H9 (cell line): ENCODE measurements at places on chromosomes 13 and 19. TPM values are rescaled to one million over a fixed set of nuclear protein-coding genes. Genes with fewer than 3 reads are reported as not detected.

- H3K4me1 ChIP-seq, result no peaks in the 10 kb centered on the region; the same call in 1 of the 2 replicates
- no peak overlapping the region for H3K4me3 ChIP-seq
- H3K27me3 ChIP-seq, result no peaks in the 10 kb centered on the region
- DNase-seq, result no peak
Measured at GRCh38 chr13:36421447-36421846, 10.8 kb upstream of the CCNA1 start.

GRCh38 chr13:39835253-39835652 is 179.8 kb downstream of the COG6 start:
- no peaks in the 10 kb centered on the region; the same call in 1 of the 2 replicates for H3K4me1 ChIP-seq
- no peak overlapping the region for H3K27ac ChIP-seq
- no peaks in the 10 kb centered on the region for H3K27me3 ChIP-seq
- no peak overlapping the region for H3K4me3 ChIP-seq
- no peaks in the 10 kb centered on the region for H3K36me3 ChIP-seq

GRCh38 chr13:101127741-101128353 is 288.5 kb downstream of the NALCN start:
- no peak for DNase-seq
- no peak overlapping the region for H3K27ac ChIP-seq
- no peak overlapping the region for H3K4me3 ChIP-seq
- H3K27me3 ChIP-seq, result no peaks in the 10 kb centered on the region

DNA sequence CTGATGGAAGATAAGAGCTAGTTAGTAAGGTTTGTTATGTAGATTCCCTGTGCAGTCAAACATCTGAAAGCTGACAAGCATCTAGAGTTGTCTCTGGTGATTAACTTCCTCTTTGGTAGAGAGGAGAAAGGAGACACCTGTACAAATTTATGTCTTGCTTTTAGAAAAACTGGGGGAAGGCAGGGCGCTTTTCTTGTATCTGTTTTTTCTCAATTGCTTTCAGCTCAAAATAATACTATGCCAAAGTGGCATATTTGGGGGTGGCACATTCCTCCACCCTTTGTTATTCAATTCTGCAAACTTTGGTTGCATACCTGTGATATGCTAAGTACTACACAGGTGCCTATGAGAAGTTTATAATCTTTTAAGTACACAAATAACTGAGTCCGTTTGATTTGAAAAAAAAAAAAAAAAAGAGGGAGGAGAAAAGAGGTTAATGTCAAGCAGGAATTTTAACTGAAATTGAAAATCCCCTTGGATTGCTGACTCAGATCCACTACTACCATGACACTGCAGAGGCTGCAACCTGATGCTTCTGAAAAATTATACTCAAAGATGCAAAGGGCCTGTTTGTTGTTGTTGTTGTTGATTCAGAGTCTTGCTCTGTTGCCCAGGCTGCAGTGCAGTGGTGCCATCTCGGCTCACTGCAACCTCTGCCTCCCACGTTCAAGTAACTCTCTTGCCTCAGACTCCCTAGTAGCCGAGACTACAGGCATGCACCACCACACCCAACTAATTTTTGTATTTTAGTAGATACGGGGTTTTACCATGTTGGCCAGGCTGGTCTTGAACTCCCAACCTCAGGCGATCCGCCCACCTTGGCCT is 164.8 kb upstream of the NBEA start:
- no peak for DNase-seq
- no peaks in the 10 kb centered on the region for H3K27me3 ChIP-seq
- H3K4me3 ChIP-seq, result no peak overlapping the region
- peaks cover 3% of the 10 kb centered on the region for H3K36me3 ChIP-seq
- H3K27ac ChIP-seq, result no peak overlapping the region

DNA sequence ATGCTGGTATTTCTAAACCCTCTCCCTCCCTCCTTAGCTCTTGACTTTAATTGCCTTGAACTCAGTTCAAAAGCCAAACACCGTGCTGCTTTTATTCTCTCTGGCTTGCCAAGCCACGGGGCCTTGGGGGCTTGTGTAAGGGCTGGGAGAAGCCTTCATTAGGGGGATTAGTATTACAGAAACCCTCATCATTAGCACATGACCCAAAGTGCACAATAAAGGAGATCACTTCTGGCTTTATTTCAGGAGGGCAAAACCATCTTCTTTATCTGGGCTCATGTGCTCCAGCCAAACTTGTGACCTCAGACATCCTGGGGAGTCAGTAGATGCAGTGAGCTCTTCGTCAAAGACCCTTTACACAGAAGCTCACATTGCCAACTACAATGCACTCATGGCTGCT is at the start of gene DCT:
TSS of gene DCT (minus strand) at position 67 of the 400 bp plus-strand sequence. CDS start 427 bp downstream, outside the sequence.
- no peaks in the 10 kb centered on the region for H3K36me3 ChIP-seq
- DNase-seq, result no peak
- H3K27ac ChIP-seq, result no peak within 1 kb of the TSS
- H3K4me3 ChIP-seq, result no peak within 1 kb of the TSS
- H3K4me1 ChIP-seq, result no peaks in the 10 kb centered on the region

LIPE gene
- total RNA-seq, result 5.7 and 6.3 TPM in 2 replicates

DNA sequence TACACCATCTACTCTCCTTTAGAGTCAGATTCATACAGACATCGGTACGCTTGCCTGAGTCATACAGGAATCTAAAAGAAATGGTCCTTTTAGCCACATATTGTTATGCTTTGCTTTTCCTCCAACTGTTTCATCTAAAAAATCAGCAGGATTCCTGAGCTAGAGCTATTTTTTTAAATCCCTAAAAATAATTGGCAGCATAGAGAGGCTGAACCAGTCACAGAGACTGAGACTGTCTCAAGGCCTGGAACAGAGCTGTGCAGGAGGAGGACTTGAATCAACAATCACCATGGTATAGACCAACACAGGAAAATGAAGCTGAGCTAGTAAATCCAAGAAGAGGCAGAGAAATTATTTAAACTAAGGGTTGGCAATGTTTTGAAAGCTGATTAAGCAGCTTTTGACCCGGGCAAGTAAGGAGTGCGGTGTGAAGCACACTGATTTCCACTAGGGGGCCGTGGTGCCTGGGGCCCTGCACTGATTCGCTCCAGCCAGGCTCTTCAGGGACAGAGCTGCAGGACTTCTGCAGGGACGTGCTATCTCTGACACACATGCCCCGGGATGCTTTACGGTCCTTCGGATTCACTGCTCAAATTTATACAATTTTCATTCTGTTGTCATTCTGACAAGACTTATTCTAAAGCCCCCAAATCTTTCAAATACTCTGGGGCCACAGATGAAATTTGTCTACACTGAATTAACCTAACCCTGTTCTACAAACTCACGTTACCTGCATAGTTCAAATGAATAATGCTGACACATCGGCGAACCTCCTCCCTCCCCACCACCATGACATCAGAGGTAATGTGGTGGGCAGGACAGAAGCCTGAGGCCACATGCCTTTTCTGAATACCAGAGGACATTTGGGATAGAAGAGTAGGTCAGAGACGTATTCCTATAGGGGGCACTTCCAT is 87.6 kb upstream of the SLC15A1 start:
- H3K36me3 ChIP-seq, result no peaks in the 10 kb centered on the region
- no peaks in the 10 kb centered on the region for H3K4me1 ChIP-seq
- peak overlapping the region; percentile 15; the same call in 1 of the 2 replicates for H3K4me3 ChIP-seq
- no peak overlapping the region for H3K27ac ChIP-seq
- no peaks in the 10 kb centered on the region for H3K27me3 ChIP-seq
- DNase-seq, result peak; percentile 90

S1PR4 gene
- total RNA-seq, result not detected in 2 replicates

- no peaks in the 10 kb centered on the region for H3K36me3 ChIP-seq
- peaks cover 63% of the 10 kb centered on the region for H3K27me3 ChIP-seq
- no peak for DNase-seq
- no peaks in the 10 kb centered on the region for H3K4me1 ChIP-seq
- H3K4me3 ChIP-seq, result no peak overlapping the region
- no peak overlapping the region for H3K27ac ChIP-seq
Measured at GRCh38 chr19:13026462-13027370, 31.4 kb downstream of the NFIX start.

NLRP7 gene
- 1.1 TPM in 2 replicates for total RNA-seq

DNA sequence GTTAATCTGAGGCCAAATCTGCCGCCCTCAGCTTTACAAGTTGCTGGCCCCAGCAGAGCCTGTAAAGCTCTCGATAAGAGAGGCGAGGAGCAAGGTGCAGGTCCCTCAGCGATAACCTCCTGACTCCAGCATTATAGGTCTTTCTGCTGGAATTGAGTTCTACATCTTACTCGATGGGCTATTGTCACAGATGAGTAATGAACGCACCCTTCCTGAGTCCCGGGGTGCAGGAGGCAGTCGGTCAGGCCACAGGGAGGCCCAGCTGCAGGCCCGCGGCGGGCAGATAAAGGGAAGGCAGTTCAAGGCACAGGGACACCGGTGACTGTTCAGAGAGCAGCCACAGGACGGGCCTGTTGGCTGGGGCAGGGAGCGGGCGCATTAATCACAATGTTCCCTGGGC is 157.6 kb upstream of the OBI1 start:
- H3K36me3 ChIP-seq, result no peaks in the 10 kb centered on the region
- no peaks in the 10 kb centered on the region for H3K27me3 ChIP-seq
- H3K27ac ChIP-seq, result no peak overlapping the region
- no peaks in the 10 kb centered on the region for H3K4me1 ChIP-seq
- no peak overlapping the region for H3K4me3 ChIP-seq
- peak; percentile 38 for DNase-seq

GRCh38 chr13:35697186-35697730 is 220.8 kb upstream of the MAB21L1 start:
- peaks cover 6% of the 10 kb centered on the region; the same call in 1 of the 2 replicates for H3K4me1 ChIP-seq
- H3K4me3 ChIP-seq, result no peak overlapping the region
- no peaks in the 10 kb centered on the region for H3K36me3 ChIP-seq
- DNase-seq, result no peak
- no peaks in the 10 kb centered on the region for H3K27me3 ChIP-seq

DNA sequence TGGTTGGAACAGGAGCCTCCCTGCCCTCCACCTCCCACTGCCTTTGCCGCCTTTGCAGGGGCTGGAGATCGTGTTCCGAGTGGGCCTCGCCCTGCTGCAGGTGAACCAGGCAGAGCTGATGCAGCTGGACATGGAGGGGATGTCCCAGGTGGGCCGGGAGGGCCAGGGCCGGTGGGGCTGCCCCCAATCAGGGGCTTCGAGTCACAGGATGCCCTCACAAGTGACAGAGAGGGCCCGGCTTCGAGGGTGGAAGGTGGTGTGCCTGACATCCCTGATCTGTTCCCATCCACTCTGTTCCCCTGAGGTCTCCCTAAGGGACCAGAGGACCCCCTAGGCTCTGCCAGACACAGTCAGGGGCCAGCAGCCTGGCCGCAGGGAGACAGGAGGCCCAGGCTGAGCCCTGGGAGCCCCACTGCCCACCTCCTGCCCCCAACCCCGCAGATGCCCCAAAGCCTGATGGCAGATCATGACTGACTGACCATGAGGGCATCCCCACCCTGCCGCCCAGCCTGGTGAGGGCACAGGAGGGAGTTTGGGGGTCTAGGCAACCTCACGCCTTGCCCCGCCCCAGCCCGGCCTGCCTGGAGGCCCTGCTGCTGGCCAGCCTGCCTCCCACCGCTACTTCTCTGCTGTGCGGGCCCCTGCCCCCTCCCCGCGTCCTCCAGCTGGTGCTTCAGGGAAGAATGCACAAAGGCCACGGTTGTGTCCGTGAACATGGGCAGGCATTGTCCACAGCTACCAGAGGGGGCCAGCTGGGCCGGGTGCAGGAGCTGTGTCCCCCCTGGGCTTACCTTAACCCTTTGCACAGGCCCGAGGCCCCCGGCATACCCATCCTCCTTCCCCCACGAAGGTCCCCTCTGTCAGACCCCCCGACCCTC is 21.8 kb downstream of the EVI5L start:
- no peak overlapping the region for H3K27ac ChIP-seq
- no peaks in the 10 kb centered on the region for H3K4me1 ChIP-seq
- H3K36me3 ChIP-seq, result no peaks in the 10 kb centered on the region
- DNase-seq, result no peak

DNA sequence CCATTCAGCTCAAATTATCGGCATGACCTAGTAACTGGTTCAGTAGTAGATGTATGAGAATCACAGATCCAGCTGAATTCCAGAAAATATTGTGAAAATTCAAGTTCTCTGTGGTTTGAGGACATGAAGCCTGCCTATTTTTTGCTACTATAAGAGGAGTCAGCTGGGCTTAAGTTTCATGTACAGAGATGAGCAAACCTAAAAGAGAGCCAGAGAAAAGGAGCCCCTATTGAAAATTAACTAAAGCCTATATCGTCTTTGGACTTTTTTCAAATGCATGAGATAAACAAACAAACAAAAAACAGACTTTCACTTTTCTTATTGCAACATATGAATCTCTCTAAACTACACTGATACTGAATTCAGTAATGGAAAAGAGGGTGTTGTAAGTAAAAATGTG is 106.8 kb upstream of the SPRY2 start:
- no peaks in the 10 kb centered on the region for H3K27me3 ChIP-seq
- no peak overlapping the region for H3K27ac ChIP-seq
- no peaks in the 10 kb centered on the region for H3K36me3 ChIP-seq
- no peak overlapping the region for H3K4me3 ChIP-seq
- peaks cover 3% of the 10 kb centered on the region; the same call in 1 of the 2 replicates for H3K4me1 ChIP-seq

ZNF506 gene
- total RNA-seq, result 2.0 and 3.0 TPM in 2 replicates

- H3K4me1 ChIP-seq, result no peaks in the 10 kb centered on the region; the same call in 1 of the 2 replicates
- no peaks in the 10 kb centered on the region for H3K27me3 ChIP-seq
- H3K4me3 ChIP-seq, result no peak overlapping the region
- DNase-seq, result no peak
- H3K36me3 ChIP-seq, result no peaks in the 10 kb centered on the region
- no peak overlapping the region for H3K27ac ChIP-seq
Measured at GRCh38 chr19:14349426-14349825, 31.8 kb upstream of the ADGRE5 start.

SLC25A41 gene
- 0.20 and 0.42 TPM in 2 replicates for total RNA-seq

DMKN gene
- total RNA-seq, result 267 and 278 TPM in 2 replicates

DNA sequence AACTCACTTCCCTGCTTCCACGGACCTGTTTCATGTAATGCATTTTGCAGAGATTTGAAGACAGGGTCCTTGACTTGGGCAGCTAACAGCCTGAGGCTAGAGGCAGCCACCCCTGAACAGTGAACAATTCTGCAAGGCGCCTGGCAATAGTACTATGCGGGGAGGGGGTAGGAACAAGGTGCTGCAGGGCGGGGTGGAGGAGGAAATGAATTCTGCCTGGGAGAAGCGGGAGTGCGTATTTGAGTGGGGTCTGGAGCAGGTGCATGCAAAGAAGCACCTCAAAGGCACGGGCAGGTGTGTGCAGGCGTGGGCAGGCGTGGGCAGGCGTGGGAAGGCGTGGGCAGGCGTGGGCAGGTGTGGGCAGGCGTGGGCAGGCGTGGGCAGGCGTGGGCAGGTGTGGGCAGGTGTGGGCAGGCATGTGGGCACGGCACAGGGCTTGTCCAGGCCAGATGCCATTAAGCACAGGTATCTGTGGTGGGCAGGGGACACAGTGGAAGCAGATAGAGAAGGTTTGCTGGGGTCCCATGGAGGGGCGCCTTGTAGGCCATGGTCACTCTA is 130.4 kb upstream of the GJB6 start:
- H3K27me3 ChIP-seq, result peaks cover 13% of the 10 kb centered on the region; the same call in 1 of the 2 replicates
- no peak for DNase-seq
- no peaks in the 10 kb centered on the region for H3K36me3 ChIP-seq
- H3K4me3 ChIP-seq, result no peak overlapping the region

DNA sequence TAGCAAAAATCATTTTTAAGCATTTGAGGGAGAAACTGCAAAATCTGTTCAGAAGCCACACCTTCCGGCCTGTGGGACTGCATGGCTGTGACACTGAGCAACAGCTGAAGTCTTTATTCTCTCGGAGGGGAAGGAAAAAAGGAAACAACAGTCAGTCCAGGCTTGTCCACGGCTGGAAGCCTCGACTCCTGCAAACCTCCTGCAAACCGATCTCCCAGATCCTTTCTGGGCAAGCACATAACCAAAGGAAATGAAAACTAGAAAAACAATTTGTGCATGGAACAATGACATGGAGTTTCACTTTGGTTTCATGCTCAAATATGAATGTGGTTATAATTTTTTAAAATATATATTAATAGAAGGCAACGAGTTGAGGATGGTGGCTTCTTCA is 1.0 kb downstream of the COL4A1 start:
- no peaks in the 10 kb centered on the region; the same call in 1 of the 2 replicates for H3K27me3 ChIP-seq
- DNase-seq, result peak; percentile 13
- H3K27ac ChIP-seq, result no peak overlapping the region
- peaks cover 7% of the 10 kb centered on the region for H3K36me3 ChIP-seq
